Daoy (cell line): ENCODE measurements at places on chromosomes 7 and 10. TPM values are rescaled to one million over a fixed set of nuclear protein-coding genes. Genes with fewer than 3 reads are reported as not detected.

DNA sequence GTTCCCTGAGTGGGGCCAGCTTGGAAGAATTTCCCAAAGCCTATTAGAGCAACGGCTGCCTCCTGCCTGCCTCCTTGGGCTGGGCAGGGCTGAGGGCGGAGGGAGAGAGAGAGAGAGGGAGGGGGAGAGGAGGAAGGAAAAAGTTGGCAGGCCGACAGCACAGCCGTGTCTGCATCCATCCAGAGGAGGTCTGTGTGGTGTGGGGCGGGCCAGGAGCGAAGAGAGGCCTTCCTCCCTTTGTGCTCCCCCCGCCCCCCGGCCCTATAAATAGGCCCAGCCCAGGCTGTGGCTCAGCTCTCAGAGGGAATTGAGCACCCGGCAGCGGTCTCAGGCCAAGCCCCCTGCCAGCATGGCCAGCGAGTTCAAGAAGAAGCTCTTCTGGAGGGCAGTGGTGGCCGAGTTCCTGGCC is at the start of gene AQP1:
Gene AQP1, plus strand, starts transcription at position 293 of the 409 bp plus-strand sequence. Its CDS starts 57 bp downstream, at position 350.
- peak; percentile 59 for DNase-seq

DNA sequence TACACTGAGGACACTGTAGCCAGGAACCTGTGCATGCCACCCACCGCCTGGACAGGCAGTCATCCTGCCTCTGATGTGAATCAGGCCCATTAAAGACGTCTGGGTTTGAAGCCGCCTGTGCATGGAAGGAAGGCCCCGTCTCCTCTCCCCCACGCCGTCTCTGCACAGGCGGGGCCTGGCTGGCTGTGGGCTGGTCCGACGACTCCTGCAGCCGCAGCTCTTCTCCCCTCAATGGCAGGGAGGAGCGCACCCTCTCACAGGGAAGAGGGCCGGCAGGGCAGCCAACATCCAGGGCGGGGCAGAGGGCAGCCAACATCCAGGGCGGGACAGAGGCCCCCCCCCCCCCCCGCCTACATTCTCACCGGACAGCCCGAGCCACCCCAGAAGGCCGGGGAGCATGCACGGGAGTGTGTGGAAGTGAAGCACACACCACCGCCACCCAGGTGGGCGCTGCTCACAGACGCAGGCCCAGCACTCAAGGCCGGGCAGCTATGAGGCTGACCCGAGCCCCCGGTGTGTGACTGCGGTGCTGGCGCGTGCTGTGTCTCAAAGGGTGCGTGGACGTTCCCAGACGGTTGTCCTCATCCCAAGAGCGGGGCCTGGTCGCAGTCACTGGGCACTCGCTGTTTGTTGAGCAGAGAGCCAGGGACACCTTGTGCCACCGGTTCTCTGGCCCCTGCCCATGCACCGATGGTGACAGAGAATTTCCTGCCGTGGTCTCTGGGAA is 19.1 kb downstream of the DPYSL4 start:
- DNase-seq = no peak

- DNase-seq = no peak
Measured at GRCh38 chr7:4003503-4003902, 678.6 kb upstream of the FOXK1 start.

- DNase-seq = no peak
Measured at GRCh38 chr10:43258562-43259212, 8.2 kb downstream of the RASGEF1A start.

DNA sequence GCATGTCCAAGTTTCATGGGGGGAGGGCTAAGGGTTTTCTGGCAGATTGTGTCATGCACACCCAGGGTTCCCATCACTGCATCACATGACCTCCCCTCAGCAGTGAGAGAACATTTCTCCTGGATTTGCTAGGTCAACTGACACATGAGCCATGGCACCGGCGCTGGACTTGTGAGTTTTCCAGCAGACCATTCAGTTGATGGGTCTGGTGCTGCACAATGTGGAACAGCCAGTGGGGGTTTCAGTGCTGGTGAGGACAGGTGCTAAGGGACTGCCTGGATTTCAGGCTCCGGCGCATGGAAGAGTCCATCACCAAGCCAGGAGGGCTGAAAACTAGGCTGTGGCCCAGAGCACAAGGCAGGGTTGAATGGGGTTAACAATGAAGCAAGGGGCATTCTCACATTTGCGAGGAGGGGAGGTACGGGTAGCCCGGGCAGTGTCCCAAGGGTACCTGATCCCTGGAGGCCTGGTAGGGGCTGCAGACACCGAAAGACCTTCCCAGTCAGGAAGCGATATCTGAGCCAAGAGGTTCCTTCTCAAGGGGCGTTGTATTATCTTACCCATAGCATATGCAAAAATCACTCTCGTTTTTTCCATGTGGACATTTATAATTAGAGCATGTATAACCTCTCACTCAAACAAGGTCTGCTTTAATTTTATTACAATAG is 203.0 kb downstream of the TNS3 start:
- no peak for DNase-seq

- peak; percentile 81 for DNase-seq
Measured at GRCh38 chr10:121096617-121097431, 245.7 kb downstream of the WDR11 start.

TAS2R16 gene
- total RNA-seq = not detected in 2 replicates

DNA sequence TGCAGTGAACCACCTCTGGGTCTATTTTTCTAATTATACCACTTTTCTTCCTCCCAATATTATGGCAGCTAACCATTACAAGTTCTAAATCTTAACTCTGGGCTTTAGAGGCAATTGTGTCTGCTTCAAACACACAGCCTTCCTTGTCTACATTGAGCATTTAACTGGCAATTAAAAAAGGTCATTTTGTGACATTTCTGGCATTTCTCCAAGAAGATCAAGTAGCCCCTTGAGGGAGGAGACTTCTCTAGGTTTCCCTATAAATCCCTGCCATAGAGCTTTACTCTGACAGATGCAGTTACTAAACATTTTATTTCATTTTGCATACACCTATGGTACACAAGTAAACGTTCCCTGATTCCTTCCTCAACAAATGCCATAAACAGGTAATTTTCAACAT is 33.4 kb upstream of the FAM133B start:
- no peak for DNase-seq

- DNase-seq = no peak
Measured at GRCh38 chr7:20737840-20738448, 48.7 kb downstream of the SP8 start.

- no peak for DNase-seq
Measured at GRCh38 chr7:51126324-51126723, 190.3 kb downstream of the COBL start.

CEP55 gene
- total RNA-seq = 98.9 and 128 TPM in 2 replicates

- no peak for DNase-seq
Measured at GRCh38 chr7:151786241-151786640, 90.7 kb downstream of the PRKAG2 start.

SHTN1 gene
- 4.0 and 4.6 TPM in 2 replicates for total RNA-seq

DNA sequence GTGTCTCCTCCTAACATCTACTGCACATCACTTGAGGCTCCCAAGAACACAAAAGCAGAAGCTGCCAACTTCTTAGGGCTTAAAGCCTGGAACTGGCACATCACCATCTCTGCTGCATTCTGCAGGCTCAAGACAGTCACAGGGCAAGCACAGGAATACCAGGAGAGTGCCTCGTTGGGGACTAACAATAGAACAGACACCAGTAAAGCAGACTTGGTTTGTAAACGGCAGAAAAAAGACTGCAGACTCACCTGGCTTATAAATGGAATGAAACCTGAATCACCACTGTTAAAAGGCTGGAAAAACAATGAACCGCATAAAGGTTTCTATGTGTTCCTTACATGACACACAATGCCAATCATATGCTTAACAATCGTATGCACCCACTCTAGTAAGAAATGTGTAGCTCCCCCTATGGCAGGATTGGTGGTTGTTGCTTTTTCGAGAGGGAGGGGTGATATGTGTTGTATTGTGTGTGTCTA is 12.8 kb downstream of the RHEB start:
- no peak for DNase-seq

DENND2A gene
- 5.4 and 6.5 TPM in 2 replicates for total RNA-seq

DNA sequence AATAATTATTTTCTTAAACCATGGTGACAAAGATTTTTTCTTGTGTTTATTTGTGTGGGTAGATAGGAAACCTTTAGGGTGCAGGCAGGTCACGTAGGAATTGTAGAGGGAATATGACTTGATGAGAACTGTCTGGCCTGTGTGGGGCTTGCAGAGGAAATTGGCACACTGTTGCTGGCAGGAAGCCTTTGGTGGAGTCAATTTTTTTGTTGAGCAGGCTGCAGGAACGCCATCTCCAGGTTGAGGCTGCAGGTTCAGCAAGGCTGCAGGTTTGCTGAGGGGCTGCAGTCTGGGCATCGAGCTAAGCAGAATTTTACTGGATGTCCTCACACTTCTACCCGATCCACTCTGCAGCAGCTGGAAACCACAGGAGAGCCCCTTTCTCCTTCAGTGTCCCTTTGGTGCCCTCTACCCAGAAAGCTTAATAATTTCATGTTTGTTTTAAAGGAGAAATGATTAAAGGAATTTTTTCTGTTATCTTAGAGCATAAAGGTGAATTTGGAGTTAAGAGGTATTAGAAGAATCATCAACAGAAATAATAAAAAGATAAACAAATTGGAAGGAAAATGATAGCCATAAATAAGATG is 37.0 kb downstream of the TBC1D12 start:
- peak; percentile 21 for DNase-seq

DNA sequence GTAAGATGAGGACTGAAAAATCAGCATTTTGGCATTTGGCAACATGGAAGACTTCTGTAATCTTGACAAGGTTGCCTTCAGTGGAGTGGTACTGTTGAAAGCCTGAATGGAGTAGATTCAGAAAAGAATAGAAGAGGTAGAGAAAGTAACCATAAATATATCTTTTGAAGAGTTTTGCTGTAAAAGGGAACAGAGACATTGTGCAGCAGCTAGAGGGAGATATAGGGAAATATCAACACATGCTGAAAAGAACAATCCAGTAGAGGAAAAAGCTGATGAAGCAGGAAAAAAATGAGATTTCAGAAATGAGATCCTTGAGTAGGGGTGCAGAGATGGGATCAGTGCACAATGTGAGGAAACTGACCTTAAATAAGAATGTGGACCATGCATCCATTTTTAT is 60.0 kb downstream of the RAPGEF5 start:
- no peak for DNase-seq
